Left kidney (tissue), 8 donors: ENCODE measurements at places on chromosomes 3 and 15. TPM values are rescaled to one million over a fixed set of nuclear protein-coding genes. Genes with fewer than 3 reads are reported as not detected.
A peak's percentile ranks its signal among the peaks of the same experiment; 100 is the strongest.

- DNase-seq = no peak
Observed at GRCh38 chr3:9826815-9827573, 16.8 kb downstream of the RPUSD3 start.

DNA sequence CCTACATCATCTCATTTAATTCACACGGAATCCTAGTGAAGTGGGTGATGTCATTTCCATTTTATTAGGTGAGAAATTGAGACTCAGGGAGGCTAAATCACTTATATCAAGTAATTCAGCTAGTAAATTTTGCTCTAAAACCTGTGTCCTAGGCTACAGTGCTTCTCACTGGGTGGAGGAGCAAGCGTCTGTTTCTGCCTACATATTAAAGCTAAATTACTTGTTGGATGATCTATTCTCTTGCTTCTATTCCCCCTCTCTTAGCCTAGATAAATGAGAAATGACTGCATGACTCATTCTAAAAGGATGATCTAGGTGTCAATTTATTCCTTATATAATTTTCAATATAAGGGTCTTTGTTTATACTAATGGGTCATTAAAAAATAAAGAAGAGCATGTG, 37.8 kb upstream of the RBP1 start:
- DNase-seq = no peak

DNA sequence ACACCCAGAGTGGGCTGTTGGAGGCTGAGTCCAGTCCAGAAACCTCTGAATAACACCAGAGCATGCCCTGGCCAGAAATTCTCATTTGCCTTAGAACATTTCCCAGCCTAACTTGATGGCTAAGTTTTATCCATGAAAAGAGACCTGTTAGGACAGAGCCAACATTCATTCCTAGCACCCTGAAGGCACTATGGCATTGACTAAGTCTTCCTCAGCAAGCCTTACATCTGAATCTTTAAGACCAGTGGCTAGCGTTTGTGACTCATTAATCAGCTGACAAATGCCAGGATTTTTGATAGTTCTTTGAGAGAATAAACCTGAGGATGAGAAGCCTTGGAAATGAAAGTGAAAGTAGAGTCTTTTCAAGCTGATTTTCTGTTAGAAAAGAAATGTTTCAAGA, 1087.1 kb upstream of the ALCAM start:
- DNase-seq = no peak

GRCh38 chr3:177336873-177337450, 139.7 kb upstream of the TBL1XR1 start:
- DNase-seq = no peak

- no peak for DNase-seq
Observed at GRCh38 chr3:116667324-116667723, 42.3 kb upstream of the TUSC7 start.

DNA sequence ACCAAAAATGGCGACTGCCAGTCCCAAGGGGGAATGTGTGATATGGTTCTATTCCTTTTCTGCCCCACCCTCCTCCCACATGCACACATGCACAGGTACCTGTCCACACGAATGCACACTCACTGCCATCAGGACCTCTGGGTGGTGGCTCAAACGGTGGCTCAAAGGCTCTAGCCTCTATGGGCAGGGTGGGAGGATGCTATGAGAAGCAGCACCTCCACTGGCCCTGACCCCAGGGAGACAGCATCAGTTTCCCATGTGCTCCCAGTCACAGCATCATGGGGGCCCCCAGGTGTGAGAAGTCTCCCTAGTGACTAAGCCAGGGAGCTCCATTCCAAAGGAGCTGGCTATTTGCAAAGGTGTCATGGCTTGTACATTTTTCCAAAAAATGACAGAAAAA, 15.9 kb downstream of the SEMA3G start:
- DNase-seq = no peak

DNA sequence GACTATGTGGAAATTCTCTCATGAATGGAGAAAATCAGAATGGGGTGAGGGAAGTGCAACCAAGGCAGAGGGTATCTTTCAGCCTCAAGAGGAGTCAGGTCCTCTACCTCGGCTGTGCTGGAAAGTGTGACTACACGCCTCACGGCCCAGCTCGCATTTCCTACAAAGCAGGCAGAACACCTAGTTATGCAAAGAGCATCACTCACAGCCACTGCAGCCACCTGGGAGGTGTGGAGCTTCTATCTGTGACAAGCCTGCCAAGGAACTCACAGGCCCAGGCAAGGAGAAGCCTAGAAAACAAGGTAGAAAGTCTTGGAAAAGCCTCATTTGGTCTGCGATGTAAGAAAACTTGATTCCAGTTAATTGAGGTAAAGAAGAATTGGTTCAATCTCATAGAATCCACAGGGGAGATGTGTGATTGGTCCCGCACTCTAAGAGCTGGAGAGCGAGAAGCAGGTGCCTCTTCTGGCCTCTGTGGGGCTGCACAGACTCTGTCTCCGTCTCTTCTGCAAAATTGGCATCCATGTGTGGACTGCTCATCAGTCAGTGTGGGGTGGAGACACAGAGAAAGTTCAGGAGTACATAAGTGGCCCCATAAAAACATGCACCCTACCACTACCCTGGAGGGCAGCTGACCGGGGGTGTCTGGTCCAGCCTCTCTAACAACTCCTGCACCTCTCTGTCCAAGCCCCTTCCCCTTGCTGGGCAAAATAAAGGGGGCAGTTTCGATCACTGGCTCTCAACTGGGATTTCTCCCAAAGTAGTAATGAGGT, 76.8 kb downstream of the TAMM41 start:
- no peak for DNase-seq

DNA sequence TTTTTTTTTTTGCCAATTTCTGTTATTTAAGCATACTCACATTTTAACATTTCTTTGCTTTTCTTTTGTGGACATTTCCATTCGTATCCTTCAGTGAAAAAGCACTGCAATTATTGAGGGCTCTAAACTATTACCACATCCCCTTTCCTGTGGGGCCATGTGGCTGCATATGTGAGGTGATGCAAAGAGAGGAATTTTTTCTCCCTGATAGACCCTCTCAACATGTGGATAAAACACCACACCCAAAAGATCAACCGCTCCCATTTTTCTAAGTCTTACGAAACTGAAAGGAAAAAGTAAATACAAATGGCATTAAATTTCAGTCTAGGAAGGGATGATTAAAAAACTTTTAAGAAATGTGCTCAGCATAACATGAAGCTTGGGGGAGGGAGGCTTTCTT, 68.8 kb downstream of the DNAJC13 start:
- DNase-seq = no peak

GRCh38 chr3:58422756-58423325, 10.8 kb downstream of the PDHB start:
- no peak for DNase-seq

GRCh38 chr3:197854596-197855343, 63.7 kb downstream of the LRCH3 start:
- DNase-seq = no peak

Gene B3GALNT1
- 41.8 TPM for polyA plus RNA-seq

DNA sequence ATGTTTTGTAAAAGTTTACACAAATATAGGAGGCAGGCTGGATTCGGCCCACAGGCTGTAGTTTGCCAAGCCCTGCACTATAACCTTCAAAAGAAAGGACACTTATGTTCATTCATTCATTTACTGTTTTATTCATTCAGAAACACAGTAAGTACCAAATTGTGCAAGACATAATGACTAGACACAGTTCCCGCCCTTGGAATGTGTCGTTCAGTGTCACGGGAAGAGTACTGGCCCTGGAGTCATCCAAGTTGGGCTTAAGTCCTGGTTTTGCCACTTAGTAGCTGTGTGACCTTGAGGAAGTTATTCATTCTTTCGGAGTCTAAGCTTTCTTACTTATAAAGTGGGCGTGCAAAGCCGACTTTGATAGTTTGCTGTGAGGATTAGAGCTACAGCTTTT, 22.0 kb downstream of the COLQ start:
- no peak for DNase-seq

GRCh38 chr3:13088028-13089006, 15.1 kb upstream of the IQSEC1 start:
- DNase-seq = no peak

Gene P2RY12
- 1.1 TPM for polyA plus RNA-seq

GRCh38 chr15:41025393-41025792, 72.1 kb downstream of the CHAC1 start:
- no peak for DNase-seq

GRCh38 chr3:87837076-87837475, 221.7 kb downstream of the CGGBP1 start:
- no peak for DNase-seq

DNA sequence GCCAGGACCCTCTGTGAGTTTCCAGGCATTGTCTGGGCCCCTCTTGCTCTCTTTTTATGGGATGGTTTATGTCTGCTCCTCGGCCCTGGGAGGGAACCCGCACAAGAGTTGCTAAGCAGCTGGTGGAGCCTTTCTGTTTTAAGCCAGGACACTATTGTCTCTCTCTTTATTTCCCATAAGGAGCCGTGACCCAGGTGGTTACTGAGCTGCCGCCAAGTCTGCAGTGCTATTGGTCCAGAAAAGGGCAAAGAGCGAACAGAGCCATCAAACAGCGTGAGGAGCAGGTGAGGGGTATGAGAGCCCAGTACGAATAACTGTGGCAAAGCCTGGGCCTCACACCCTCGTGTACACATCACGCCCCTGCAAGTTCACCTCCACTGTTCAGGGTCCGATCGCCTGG, 280.2 kb downstream of the SHQ1 start:
- no peak for DNase-seq

Gene PAK6
- 6.5 TPM for polyA plus RNA-seq

Gene NANOGP8
- polyA plus RNA-seq = 0.76 TPM

Gene KLHL6
- 1.1 TPM for polyA plus RNA-seq

Gene PLA2G4D
- 0.07 TPM for polyA plus RNA-seq

Gene NAALADL2
- 19.9 TPM for polyA plus RNA-seq

DNA sequence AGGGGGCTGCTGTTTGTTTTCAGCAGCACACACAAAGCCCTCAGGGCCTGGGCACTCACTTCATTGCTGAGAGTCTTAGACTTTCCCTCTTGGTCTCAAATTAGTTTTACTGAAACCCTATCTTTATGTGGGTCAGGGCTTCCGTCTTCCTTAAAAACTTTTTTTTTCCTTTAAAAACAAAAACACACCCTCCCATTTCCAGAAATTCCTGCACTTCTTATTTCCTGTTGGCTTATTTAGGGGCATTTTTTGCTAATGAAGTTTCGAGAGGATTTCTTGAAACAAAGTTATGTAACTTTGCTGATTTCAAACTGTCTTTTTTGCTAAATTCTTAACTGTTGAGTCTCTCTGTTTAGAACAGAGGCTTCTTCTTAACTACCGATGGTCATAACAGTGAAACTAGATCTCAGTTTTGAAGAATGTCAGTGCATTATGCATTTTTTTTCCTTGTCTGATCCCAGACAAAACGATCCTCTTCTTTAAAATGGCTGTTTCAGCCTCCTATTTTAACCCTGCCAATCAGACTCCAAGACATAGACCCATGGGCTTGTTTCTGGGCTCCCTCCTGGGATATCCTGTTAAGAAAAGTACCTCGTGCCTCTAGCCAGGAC, 23.3 kb downstream of the ANAPC13 start:
- DNase-seq = peak; percentile 64

Gene USP8
- 67.5 TPM for polyA plus RNA-seq

GRCh38 chr3:18946524-18946923, 201.8 kb upstream of the KCNH8 start:
- DNase-seq = no peak

Gene IL16
- 4.9 TPM for polyA plus RNA-seq

DNA sequence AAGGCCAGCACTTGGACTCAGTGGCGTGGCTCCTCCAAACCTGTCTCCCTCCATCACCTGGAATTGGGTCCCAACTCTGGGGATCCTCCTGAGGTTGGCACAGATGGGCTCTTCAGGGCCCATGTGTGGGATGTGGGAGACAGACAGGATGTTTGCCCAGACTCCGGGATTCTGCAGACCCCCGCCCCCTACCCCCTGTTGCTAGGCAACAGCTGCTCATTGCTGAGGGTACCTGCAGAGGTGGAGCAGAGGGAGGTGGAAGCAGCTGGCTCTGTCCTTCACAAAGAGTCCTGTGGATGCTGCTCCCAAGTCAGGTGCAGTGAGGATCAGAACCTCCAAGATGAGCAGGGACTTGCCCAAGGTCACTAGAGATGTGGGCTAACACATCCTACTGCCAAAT, 40.0 kb upstream of the SLC6A1 start:
- no peak for DNase-seq

DNA sequence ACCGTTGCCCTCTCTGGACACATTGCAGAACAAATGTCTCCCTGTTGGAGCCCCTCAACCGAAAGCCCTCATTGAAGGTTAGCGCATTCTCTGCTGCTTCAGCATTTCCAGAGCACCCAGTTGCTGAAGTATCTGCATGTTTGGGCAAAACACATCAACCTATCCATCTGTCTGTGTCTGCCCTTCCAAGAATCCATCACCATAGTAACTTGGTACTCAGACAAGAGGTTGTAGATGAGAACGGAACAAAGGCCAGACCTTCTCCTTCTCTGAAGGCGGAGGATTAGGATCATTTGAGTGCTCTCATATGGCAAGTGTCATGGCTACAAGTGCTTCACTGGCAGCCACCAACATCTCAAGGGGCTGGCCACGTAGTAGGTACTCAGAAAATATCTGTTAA, 23.1 kb upstream of the RHO start:
- no peak for DNase-seq

DNA sequence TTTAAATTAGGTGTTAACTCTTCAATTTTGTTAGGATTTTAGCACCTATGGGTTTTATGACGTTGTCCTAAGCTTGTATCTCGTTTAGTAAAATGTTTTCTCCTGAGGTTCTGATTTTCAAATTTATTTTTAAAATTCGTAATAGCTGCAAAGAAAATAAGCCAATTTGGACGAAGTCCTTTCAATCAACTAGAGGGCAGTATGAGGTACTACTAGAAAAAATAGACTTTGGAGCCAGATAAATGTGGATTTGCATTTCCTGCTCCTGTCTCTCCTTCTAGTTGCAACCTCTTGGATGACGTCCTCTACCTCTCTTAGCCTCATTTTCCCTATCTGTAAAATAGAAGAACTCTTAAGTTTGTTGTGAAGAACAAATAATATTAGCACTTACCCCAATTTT, 81.1 kb downstream of the SLTM start:
- no peak for DNase-seq

GRCh38 chr15:25436707-25437106, 2.1 kb downstream of the UBE3A start:
- no peak for DNase-seq
